ENCODE measurements at places on chromosomes 5 and 9. TPM values are rescaled to one million over a fixed set of nuclear protein-coding genes. Genes with fewer than 3 reads are reported as not detected.

Gene MELK
- 0.39 TPM for total RNA-seq

Gene BTNL3
- not detected for total RNA-seq

Gene ANKRD18A
- 1.3 TPM for total RNA-seq

Gene LEAP2
- 171 TPM for total RNA-seq

Gene DBH
- total RNA-seq = 9.3 TPM

Gene CDC26
- total RNA-seq = 18.5 TPM

Gene CD74
- 549 TPM for total RNA-seq

Gene EMB
- 0.74 TPM for total RNA-seq

Gene OTP
- not detected for total RNA-seq

Gene DNAJC21
- total RNA-seq = 20.0 TPM

Gene SV2C
- total RNA-seq = not detected

Gene PFN3
- not detected for total RNA-seq

Gene GPRIN1
- total RNA-seq = 0.43 TPM

Gene FGFR4
- 41.3 TPM for total RNA-seq

Gene GALT
- 73.7 TPM for total RNA-seq

Gene PCDHAC1
- total RNA-seq = 0.32 TPM

Gene ZNF618
- 7.0 TPM for total RNA-seq

Gene PCDH12
- 2.3 TPM for total RNA-seq

Gene IL9
- not detected for total RNA-seq

Gene SPAAR
- total RNA-seq = 0.95 TPM

Gene SLC46A2
- 0.50 TPM for total RNA-seq

Gene STK32A
- 0.15 TPM for total RNA-seq

Gene HSD17B3
- not detected for total RNA-seq

Gene HNRNPAB
- total RNA-seq = 77.4 TPM

Gene RLN2
- not detected for total RNA-seq

Gene SOX30
- not detected for total RNA-seq

Gene C9
- total RNA-seq = 1,385 TPM

Gene PCDHB6
- total RNA-seq = not detected

Gene OR1Q1
- total RNA-seq = not detected

Gene PDE6A
- not detected for total RNA-seq

Gene PCDHA8
- total RNA-seq = not detected

Gene CXCL14
- 2.7 TPM for total RNA-seq

Gene SLC4A9
- not detected for total RNA-seq

Gene FOXI1
- not detected for total RNA-seq

Gene FIBCD1
- total RNA-seq = not detected

Gene PRDM9
- total RNA-seq = not detected

Gene ANKRD34B
- total RNA-seq = not detected

Gene IFNB1
- not detected for total RNA-seq

Gene CBY3
- total RNA-seq = not detected

Gene KYAT1
- 10.6 TPM for total RNA-seq

Gene MORN5
- total RNA-seq = not detected

Gene CCNJL
- 0.58 TPM for total RNA-seq

Gene APBA1
- total RNA-seq = 6.6 TPM

Gene SCGB3A2
- not detected for total RNA-seq

Gene NEUROG1
- total RNA-seq = not detected

Gene MRNIP
- 14.7 TPM for total RNA-seq

Gene OR1J2
- total RNA-seq = not detected

Gene TRMO
- total RNA-seq = 7.9 TPM

Gene MEIKIN
- not detected for total RNA-seq

Gene ORM2
- 3,750 TPM for total RNA-seq

Gene SMC2
- 2.5 TPM for total RNA-seq

Gene SLC9A3
- 0.32 TPM for total RNA-seq

Gene PTGER4
- total RNA-seq = 1.2 TPM

Gene SLC36A3
- total RNA-seq = not detected

Gene DMRTA1
- 7.5 TPM for total RNA-seq

Gene C5
- total RNA-seq = 261 TPM

All from right lobe of liver (tissue), 6 donors.